PC-3 (cell line): ENCODE measurements at places on chromosomes 6 and 20. TPM values are rescaled to one million over a fixed set of nuclear protein-coding genes. Genes with fewer than 3 reads are reported as not detected.

FOXS1 gene
- not detected in 2 replicates for total RNA-seq

HLA-DQA1 gene
- not detected in 2 replicates for total RNA-seq

- H3K36me3 ChIP-seq = no peaks in the 10 kb centered on the region
- H3K27me3 ChIP-seq = peaks cover 29% of the 10 kb centered on the region; the same call in 1 of the 2 replicates
- H3K4me1 ChIP-seq = no peaks in the 10 kb centered on the region
- no peak overlapping the region for H3K4me3 ChIP-seq
- DNase-seq = no peak
- no peak overlapping the region for H3K27ac ChIP-seq
Observed at GRCh38 chr20:37573626-37574198, 46.0 kb upstream of the BLCAP start.

GRCh38 chr6:626236-626635 is 30.7 kb downstream of the HUS1B start:
- DNase-seq = peak; percentile 12
- H3K4me1 ChIP-seq = no peaks in the 10 kb centered on the region; the same call in 1 of the 2 replicates
- H3K36me3 ChIP-seq = peaks cover 3% of the 10 kb centered on the region; the same call in 1 of the 2 replicates
- H3K4me3 ChIP-seq = no peak overlapping the region
- H3K27ac ChIP-seq = no peak overlapping the region

GRCh38 chr6:14450578-14450977 is 333.0 kb downstream of the CD83 start:
- no peaks in the 10 kb centered on the region for H3K27me3 ChIP-seq
- DNase-seq = no peak
- no peaks in the 10 kb centered on the region for H3K4me1 ChIP-seq

DNA sequence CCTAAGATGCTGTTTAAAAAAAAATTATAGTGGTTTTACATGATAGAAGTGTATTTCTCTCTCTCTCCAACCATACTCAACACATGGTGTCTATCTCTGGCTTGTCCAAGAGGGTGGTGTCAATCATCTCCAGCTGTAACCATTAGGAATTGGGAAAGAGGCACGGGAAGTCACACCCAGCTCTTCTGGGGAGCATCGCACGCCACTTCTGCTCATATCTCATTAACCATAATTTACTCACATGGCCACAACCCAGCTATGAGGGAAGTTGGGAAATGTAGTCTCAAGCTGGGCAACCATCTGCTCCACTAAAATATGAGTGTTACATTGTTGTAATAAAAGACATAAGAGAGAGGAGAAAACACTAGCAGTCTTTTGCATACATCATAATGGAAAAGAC is 30.4 kb upstream of the TSHZ2 start:
- H3K27me3 ChIP-seq = peaks cover 10% of the 10 kb centered on the region; the same call in 1 of the 2 replicates
- H3K27ac ChIP-seq = no peak overlapping the region
- peaks cover 8% of the 10 kb centered on the region; the same call in 1 of the 2 replicates for H3K4me1 ChIP-seq
- no peaks in the 10 kb centered on the region for H3K36me3 ChIP-seq
- no peak for DNase-seq
- no peak overlapping the region for H3K4me3 ChIP-seq
